Stimulated activated CD8-positive, alpha-beta memory T cell treated with anti-CD3 and anti-CD28 coated beads, Interleukin-15, amount 100 ng/mL, for 24 hours (primary cell): ENCODE measurements at places on chromosomes 4 and X.

DNA sequence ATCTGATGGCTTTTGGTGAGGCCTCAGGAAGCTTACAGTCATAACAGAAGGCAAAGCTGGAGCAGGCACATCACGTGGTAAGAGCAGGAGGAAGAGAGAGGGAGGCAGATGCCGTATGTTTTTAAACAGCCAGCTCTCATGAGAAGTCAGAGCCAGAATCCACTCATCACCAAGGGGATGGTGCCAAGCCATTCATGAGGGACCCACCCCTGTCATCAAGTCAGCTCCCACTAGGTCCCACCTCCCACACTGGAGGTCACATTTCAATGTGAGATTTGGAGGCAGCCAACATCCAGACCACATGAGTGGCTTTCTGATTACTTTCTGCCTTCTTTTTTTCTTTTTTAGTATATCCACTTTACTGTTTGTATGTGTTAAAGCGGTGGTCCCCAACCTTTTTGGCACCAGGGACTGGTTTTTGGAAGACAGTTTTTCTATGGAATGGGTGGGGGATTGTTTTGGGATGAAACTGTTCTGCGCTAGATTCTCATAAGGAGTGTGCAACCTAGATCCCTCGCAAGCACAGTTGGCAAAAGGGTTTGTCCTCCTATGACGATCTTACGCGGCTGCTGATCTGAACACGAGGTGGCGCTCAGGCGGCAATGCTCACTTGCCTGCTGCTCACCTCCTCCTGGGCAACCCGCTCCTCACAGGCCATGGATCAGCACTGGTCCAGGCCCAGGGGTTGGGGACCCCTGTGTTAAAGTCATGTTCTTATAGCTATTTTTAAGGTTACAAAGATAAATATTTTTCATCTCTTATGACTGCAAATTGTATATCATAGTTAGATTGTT, 61.7 kb downstream of the SLIT2 start:
- DNase-seq = no peak

DNA sequence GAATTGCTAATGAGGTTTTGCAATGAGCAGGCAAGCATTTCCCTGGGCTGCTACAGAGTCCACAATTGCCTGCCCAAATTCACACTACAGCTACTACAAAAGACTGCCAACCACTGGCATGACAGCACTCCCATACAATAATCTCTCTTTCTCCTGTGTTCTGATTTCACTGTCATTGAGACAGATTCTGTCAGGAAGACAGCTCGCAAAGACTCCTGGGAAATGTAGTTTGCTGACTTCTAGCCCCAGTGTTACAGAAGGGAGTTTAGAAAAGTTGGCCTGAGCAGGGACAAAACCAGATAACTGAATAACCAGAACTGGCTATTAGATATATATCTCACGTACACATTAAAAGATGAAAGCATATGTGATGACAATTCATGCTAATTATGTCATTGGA, 1231.3 kb upstream of the PRKX start:
- no peak for DNase-seq

GRCh38 chr4:142818031-142818430, 28.1 kb downstream of the INPP4B start:
- DNase-seq = no peak

DNA sequence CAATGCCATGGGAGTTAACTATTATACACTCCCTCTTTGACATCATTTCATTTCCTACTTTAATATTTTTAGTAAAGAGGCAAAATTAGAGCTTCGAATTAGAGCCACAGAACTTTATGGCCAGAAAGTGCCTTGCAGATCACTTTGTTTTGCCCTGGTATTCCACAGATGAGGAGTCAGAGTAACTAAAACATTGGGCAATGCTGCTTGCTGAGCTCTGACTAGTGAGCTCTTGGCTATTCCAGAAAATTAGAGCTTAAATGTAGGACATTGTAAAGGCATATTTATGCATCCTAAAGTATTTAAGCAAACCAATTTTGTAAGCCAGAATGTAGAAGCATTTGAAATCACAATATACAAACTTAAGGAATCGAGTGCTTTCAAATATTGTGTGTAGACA, 6.3 kb upstream of the ZNF827 start:
- no peak for DNase-seq
